Mesothelial cell of epicardium (in vitro differentiated cells): ENCODE measurements at places on chromosomes 11 and 22. TPM values are rescaled to one million over a fixed set of nuclear protein-coding genes. Genes with fewer than 3 reads are reported as not detected.

Gene APOA1
- 0.65 to 1.1 TPM (median 0.75 TPM) in 3 replicates for total RNA-seq

DNA sequence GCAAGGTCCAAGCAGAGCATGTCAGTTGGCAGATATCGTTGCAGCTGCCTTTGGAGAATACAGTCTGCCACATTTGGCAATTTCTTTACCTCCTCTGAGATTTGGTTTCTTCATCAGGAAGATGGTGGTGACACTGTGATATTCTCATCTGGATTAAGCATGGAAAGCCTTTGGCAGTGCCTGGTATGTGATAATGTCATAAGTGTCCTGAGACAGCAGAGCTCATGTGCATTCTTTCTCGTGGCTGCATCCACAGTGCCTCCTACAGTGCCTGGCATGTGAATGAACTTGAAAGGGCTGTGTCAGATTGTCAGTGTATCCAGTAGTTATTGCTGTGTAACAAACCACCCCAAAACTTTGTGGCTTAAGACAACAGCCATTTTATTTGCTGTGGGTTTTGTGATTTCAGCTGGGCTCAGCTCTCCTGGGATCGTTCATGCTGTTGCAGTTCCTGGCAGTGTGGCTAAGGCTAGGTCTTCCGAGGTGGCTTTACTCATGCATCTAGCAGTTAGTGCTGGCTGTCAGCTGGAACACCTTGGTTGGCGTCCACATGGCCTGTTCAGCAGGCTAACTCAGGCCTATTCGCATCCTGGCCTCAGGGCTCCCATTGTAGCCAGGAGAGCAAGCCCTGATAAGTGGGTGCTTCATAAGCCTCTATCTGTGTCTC is 35.7 kb upstream of the MICAL2 start:
- no peak for DNase-seq

DNA sequence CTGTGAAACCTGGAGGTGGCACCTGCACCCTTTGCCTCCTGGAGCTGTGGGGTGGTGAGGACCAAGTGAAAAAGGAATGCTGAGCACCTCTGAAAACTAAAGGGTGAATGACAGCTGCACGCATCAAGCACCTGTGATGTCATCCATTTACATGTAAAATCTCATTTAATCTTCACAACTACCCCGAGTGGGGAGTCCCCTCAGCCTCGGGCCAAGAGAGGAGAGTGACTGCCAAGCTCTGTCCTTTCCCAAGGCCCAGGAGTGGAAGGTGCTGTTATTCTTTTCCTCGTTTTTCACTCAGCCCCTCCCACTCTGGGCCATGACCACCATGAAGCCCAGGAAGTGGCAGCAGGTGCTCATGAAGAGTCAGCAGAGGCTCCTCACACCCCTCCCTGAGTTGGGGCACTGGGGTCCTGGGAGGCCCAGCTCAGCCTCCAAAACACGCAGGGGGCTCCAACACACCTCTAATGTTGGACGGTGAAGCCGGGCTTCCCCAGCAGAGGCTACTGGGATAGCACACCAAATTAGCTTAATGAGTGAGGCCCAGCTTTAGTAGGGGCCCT is 35.7 kb downstream of the NECTIN1 start:
- DNase-seq = no peak

Gene HARBI1
- 5.4 to 6.3 TPM (median 6.0 TPM) in 3 replicates for total RNA-seq

GRCh38 chr22:48391820-48392219 is 1435.9 kb downstream of the BRD1 start:
- peak; percentile 14 for DNase-seq

DNA sequence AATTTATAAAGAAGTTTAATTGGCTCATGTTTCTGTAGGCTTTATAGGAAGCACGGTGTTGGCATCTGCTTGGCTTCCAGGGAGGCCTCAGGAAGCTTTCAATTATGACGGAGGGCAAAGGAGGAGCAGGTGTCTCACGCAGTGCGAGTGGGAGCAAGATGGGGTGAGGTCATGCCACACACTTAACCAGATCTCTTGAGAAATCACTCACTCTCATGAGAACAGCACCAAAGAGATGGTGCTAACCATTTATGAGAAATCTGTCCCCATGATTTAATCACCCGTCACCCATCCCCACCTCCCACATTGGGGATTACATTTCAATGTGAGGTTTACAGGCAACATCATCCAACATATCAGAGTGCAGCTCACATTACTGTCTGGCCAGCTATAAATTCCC is 103.5 kb downstream of the ARHGAP8 start:
- DNase-seq = no peak

DNA sequence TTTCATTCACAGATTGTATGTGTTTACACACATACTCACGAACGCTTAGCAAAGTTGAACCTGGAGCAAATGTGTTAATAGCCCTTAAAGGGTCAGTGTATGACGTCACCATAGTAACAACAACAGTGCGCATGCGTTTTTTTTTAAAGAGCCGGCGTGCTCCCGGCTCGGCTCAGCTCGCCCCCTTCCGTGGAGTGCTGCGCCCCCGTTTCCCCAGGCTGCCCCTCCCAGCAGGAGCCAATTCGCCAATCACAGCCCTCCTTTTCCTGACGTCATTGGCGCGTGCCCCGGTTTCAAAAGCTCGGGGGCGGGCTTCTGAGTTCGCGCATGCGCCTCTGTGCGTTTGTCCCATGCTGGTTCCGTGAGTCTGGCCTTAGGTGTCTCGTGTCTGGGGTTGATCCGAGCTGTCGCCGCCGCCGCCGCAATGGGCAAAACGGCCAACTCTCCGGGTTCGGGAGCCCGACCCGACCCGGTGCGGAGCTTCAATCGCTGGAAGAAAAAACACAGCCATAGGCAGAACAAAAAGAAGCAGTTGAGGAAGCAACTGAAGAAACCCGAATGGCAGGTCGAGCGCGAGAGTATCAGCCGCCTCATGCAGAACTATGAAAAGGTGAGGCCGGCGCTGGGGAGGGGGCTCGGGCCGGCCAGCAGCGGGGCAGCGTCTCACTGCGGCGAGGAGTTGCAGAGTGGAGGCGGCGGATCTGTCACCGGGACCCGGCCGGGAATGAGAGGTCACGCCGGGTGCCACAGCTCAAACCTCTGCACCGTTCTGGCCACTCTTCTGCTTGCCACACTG is at the start of gene DDX10:
TSS of gene DDX10 (plus strand) at position 340 of the 796 bp plus-strand sequence. CDS start at position 425, 85 bp downstream.
- DNase-seq = peak; percentile 99

DNA sequence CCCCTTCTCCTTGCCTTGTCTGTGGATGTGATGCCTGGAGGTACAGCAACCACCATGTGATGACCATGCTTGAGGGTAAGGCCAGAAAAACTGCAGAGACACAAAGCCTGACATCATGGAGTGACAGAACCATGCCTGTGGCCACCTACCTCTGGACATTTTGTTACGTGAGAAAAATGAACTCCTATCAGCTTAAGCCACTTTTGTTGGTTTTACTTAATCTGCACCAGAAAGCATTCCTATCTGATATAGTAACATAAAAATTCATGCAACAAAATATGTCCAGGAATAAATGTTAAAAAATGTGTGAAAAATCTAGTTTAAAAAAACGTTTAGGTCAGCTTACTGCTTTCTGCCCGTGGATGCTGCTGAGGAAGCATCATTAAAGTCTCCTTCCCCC is 42.6 kb upstream of the P4HA3 start:
- DNase-seq = no peak

DNA sequence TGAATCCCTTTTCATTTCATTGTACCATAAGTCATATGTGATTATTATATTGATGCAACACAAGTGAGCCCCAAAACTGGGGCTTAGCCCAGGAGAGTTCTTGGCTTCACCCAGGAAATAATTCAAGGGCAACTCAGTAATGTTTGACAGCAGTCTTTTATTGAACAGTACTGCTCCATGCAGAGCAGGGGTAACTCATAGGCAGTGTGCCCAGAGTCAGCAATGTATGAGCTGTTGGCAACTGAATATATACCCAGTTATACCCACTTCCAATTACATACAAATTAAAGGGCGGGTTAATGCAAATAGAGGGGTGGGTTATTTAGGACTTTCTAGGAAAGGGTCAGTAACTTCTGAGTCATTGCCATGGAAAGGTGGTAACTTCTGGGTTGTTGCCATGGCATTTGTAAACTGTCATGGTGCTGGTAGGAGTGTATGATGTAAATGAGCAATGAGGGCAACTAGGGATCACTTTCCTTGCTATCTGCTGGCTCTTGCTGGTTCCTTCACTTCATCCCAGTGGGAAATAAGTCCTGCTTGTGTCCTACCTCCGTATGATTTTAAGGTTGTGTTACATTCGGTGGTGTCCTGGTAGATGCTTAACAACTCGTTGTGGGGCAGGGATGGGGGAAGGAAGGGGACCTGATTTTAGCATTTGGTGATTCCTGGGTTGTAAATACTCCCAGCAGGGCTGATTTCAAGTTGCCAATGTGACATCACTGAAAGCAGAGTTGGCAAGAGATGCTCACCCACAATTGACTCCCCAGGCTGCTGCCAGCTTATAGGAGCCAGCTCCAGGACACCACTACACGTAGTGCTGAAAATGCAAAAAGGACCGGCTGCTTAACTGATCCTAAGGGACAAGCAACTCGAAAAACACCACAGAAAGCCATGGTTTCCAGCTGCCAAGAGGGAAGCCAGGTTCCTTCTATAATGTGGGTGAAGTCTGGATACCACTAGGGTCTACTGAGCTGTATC is 70.1 kb downstream of the SYT9 start:
- no peak for DNase-seq

Gene TYMP
- total RNA-seq = 9.3 to 10.3 TPM (median 9.9 TPM) in 3 replicates

- no peak for DNase-seq
Observed at GRCh38 chr22:41508770-41509170, 35.5 kb downstream of the POLR3H start.

Gene TRIM51G
- total RNA-seq = not detected in 3 replicates

Gene XKR3
- total RNA-seq = not detected in 3 replicates

Gene MMP11
- total RNA-seq = 510 to 566 TPM (median 528 TPM) in 3 replicates

DNA sequence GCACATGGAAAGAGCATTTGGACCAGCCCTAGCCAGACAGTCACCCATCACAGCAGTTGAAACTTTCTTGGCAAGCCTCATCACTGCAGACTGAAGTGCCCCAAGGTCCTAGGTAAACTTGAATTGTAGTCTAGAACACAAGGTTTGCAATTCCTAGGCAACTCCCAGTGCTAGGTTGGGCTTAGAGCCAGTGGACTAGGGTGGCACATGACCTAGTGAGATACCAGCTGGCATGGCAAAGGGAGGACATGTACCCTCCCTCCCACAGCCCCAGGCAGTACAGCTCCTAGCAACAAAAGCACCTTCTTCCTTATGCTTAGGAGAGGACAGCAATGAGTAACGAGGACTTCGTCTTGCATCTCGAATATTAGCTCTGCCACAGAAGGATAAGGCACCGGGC is 889.5 kb downstream of the JRKL start:
- no peak for DNase-seq

Gene CCDC81
- total RNA-seq = 2.4 to 2.8 TPM (median 2.5 TPM) in 3 replicates

Gene OR51E1
- total RNA-seq = not detected in 3 replicates

DNA sequence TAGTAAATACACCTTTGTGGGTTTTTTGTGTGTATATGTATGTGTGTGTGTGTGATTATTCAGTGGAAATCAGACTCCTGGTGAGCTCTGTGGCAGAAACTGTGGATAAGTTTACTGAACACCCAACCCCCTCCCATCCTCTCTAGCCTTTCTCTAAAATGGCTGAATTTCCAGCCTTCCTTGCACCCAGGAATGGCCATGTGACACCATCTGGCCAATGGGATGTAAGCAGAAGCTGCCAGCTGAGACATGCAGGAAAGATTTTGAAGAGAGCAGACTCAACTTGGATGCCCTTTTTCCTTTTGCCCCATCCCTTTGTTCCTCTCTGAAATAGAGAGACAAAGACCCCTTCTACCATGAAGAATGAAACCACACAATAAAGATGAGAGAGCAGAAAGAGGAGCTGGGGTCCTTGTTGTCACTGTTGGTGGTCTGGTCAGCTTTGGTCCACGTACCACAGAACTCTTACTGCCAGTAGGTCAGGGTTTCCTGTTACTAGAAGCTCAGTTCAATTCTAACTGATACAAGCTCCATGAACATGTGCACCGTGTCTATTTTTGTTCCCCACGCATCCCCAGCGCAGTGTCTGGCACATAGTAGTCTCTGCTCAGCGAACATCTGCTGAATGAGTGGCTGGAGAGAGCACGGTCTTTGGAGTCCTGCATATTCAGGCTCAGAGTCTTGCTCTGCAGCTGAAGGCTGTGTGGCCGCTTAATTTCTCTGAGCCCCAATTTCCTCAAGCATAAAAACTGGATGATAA is 57.5 kb downstream of the SEZ6L start:
- DNase-seq = no peak

Gene LRP5
- 72.5 to 76.6 TPM (median 74.7 TPM) in 3 replicates for total RNA-seq

DNA sequence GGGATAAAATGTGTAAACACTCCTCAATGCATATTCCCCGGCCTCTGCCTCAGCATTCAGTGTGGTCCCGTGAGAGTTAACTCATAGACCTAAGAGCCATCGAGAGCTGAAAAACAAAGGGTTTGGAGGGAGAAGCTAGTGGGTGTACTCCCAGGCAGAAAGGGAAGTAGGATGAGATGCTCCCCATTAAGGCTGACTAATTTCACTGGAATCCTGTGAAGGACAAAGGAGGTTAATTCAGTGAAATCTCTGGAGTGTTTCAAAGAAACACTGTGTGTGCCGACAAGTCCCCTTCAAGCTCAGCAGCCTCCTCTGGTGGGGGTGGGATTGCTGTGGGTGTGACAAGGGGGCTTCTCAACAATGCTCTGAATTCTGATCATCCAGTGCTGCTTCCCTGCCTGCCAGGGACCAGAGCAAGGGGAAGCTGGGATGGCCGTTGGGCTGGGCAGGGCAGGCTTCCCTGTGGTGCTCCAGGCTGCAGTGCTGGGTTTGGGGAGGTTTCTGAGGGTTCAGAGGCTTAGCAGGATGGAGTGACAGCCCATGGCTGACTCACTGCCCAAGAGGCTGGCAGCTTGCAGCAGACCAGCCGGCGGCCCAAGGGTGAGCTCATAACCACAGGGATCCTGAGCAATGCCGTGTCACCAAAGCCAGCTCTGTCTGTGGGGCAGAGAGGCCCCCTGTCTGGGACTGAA is 61.4 kb upstream of the BMAL1 start:
- DNase-seq = no peak

GRCh38 chr11:1508986-1509385 is 22.4 kb upstream of the MOB2 start:
- DNase-seq = no peak

DNA sequence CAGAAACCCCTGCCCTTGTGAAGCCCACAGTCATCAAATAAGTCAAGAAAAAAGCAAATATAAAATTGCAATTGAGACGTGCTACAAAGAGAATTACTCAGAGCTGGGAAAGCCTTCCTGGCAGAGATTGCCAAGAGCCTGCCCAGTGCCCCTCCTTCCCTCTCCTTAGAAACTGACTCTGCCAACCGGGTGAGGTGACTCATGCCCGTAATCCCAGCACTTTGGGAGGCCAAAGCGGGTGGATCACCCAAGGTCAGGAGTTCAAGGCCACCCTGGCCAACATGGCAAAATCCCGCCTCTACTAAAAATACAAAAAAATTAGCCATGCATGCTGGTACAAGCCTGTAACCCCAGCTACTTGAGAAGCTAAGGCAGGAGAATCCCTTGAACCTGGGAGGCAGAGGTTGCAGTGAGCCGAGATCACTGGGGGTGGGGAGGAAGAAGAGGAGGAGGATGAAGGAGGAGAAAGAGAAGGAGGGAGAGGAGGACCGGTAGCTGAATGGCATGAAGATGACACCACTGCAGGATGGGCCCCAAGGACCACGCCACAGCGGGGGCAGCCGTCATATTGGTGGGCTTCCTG is 76.1 kb upstream of the RTL6 start:
- peak; percentile 38 for DNase-seq
